ENCODE measurements at places on chromosomes 12 and 14.

DNA sequence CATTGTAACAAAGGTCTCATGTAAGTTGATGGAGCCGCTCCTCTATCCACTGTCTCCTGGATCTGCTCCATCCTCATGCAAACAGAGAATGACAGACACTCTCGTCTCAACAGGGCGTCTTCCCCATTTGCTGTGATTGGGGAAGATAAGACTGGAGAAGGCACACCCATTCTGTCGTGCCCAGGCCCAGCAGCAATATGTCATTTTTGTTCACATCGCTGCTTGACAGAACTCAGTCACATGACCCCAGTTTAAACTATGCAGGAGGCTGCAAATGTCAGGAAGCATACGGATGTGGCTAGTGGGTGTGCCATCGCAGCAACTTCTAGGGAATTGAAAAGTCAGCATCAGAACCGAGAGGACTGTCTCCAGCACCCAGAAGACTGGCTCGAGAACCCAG, 290.5 kb downstream of the TMEM132D start:
- DNase-seq, result no peak

GRCh38 chr12:108833757-108834472, 23.5 kb downstream of the SSH1 start:
- no peak for DNase-seq

DNA sequence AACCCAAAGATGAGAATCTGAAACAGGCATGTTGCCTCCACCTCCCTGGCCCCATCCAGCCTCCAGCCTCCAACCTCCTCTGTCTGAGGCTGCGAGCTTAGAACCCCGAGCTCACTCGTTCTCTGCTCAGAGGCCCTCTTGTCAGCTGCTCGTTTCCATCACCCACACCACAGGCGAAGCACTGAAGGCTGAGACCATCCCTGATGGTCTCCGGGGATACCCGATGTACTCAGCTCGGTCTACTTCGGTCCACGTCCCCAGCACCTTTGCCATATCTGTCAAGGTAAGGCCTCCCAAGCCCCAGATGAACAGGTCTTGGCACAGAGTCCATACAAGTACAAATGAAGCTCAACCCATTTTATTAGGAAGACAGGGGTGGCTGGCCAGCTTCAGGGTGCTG, 72.4 kb downstream of the TTC7B start:
- no peak for DNase-seq

DNA sequence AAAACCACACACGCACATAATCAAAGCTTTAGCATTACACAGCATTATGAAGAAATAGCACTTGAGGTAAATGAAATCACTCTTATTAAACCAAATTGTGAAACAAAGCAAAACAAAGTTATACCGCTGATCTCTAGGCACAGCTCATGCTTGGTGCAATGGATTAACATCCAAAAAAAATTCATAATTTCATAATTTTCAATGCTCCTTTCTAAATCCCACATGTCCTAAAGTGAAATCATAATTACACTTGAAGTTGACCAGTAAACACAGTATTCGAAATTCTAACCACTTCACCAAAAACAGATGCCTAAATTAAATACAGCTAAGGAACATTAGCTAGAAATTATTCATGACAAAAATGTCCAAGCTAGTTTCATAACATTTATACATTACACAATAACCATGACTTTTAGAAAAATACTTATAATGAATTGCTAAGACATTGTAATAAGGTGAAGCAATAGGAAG, 1.5 kb downstream of the MLH3 start:
- no peak for DNase-seq

GRCh38 chr14:78592616-78593219, 422.5 kb downstream of the NRXN3 start:
- no peak for DNase-seq

- no peak for DNase-seq
Measured at GRCh38 chr14:22508150-22508457, 80.9 kb downstream of the DAD1 start.

- no peak for DNase-seq
Measured at GRCh38 chr12:108592033-108592909, 5.6 kb downstream of the TMEM119 start.

GRCh38 chr14:92747701-92748258, 647 bp downstream of the LGMN start:
- DNase-seq, result no peak

DNA sequence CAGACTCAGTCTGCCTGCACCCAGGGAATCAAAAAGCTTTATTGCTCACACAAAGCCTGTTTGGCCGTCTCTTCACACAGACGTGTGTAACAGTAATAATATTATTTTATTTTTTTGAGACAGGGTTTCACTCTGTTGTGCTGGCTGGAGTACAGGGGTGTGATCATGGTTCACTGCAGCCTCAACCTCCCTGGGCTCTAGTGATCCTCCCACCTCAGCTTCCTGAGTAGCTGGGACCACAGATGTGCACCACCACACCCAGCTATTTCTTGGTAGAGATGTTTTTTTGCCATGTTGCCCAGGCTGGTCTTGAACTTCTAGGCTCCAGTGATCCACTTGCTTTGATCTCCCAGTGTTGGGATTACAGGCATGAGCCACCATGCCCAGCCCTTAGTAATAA, 88.4 kb upstream of the DCD start:
- peak; percentile 12 for DNase-seq

DNA sequence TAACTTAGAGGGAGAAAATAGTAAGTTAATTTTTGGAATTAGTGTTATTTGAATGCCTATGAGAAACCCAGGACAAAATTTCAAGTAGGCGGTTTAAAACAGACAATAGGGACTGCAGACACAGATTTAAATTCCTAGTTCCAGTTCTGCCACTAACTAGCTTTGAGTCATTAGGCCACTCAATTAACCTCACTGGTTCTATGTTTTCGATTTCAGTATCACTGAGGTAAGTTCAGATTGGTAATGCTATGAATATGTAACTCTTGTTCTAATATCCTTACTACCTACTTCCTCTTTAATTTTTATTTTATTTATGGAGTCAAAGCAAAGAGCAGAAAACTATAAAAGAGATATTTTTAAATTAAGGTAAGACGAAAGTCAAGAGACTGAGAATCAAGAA, 52.6 kb downstream of the GALC start:
- no peak for DNase-seq

GRCh38 chr12:70663838-70664237, 26.6 kb upstream of the PTPRB start:
- no peak for DNase-seq

DNA sequence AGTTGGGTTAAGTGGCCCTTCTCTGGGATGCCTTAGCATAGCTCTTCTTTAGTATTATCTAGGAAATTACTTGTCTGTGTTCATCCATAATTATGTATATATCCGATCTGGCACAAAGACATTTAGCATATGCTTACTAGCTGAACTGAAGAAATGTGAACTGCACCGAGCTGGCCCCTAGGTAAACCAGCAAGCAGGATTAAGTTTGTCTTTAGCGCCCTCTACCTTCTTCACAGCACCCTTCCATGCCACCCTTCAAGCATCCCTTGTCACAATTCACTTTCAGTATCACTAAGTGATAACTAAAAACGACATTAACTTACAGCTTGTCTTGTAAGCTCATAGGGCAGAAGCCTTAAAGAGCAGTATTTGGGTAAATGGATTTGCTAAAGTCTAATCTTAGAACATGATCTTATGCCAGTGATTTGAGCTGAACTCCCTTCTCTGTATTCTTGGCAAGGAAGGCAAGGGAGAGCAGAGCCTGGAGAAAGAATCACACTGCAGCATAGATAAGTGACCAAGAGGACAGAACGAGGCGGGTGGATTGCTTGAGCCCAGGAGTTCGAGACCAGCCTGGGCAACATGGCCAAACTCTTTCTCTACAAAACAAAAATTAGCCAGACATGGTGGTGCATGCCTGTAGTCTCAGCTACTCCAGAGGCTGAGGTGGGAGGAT, 2.6 kb upstream of the HAL start:
- peak; percentile 73 for DNase-seq

DNA sequence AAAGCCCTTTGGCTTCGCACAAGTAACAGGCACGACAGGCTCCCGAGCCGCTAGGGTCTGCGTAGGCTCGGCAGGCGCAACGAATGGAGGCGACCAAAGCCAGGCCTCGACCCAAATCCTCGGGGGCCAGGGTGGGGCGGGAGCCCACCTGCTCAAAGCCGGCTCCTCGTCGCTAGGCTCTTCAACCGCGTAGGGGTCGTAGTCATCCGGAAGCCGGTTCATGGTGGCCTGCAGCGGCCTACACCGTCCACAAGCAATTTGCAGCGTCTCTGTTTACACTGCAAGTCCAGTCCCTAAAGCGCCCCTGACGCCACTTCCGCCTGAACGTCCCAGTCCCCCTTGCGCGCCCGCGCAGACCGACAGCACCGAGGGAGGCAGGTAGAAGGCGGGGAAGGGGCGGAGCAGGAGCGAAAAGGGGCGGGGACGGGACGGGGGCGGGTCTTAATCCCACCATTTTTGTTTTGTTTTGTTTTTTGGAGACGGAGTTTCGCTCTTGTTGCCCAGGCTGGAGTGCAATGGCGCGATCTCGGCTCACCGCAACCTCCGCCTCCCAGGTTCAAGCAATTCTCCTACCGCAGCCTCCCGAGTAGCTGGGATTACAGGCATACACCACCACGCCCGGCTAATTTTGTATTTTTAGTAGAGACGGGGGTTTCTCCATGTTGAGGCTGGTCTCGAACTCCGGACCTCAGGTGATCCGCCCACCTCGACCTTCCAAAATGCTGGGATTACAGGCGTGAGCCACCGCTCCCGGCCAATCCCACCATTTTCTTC, at the start of gene EAPP:
TSS of gene EAPP (minus strand) at position 295 of the 774 bp plus-strand sequence. CDS start at position 222, 73 bp downstream.
- DNase-seq, result peak; percentile 97

Data from CD4-positive, alpha-beta T cell treated with Interleukin-10 for 1 hour (primary cell).